CD14-positive monocyte (primary cell): ENCODE measurements at places on chromosomes 1 and 21.

DNA sequence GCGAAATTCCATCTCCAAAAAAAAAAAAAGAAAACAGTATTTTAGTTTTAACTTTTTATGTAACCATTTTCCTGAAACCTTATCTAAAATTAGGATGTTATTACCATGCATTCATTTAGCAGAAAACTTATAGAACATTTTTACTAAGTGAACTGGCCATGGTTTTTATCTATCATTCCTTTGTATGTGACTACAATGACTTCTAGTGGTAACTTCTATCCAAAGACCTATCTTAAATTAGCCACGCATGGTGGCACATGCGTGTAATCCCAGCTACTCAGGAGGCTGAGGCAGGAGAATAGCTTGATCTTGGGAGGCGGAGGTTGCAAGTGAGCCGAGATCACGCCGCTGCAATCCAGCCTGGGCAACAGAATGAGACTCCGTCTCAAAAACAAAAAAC, 11.4 kb downstream of the GGPS1 start:
- DNase-seq: no peak

GRCh38 chr1:216576234-216576937, 146.8 kb downstream of the ESRRG start:
- no peak for DNase-seq

DNA sequence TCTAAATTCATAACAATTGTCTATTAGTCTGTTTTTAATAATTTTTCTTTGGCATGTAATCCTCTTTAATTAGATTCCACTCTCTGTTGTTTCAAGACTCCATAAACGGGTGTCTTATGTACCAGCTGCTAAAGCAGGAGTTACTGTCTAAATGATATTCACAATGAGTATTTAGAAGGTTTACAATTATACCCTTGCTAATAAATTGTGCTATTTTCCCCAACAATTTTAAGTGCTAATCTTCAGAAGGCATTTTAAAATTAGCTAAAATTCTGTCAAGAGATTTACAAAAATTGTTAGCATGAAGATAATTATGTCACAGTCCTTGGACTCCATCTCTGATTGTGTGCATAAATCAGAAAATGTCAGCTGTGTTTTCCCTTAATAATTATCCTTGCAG, 83.7 kb downstream of the DPYD start:
- no peak for DNase-seq

GRCh38 chr1:237713916-237714315, 176.8 kb downstream of the ZP4 start:
- DNase-seq: no peak

DNA sequence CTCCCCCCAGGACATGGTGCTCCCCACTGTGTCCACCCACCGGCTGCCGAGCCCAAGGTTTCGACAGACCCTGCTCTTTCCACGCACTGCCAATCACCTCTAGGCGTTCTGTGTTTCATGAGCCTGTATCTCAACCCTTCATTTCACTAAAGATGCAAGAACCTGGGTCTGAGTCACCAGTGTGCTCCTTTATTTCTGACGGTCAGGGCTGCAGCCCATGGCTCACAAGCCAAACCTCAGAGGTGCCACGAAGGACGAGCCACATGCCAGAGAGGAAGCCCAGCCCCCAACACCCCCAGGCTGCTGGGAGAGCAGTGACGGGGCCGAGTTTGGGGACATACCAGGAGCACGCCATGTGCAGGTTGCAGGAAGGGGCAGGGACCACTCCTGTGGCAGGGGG, 79.2 kb upstream of the ARHGEF16 start:
- no peak for DNase-seq

GRCh38 chr1:181936269-181936668, 125.2 kb downstream of the ZNF648 start:
- DNase-seq: no peak

DNA sequence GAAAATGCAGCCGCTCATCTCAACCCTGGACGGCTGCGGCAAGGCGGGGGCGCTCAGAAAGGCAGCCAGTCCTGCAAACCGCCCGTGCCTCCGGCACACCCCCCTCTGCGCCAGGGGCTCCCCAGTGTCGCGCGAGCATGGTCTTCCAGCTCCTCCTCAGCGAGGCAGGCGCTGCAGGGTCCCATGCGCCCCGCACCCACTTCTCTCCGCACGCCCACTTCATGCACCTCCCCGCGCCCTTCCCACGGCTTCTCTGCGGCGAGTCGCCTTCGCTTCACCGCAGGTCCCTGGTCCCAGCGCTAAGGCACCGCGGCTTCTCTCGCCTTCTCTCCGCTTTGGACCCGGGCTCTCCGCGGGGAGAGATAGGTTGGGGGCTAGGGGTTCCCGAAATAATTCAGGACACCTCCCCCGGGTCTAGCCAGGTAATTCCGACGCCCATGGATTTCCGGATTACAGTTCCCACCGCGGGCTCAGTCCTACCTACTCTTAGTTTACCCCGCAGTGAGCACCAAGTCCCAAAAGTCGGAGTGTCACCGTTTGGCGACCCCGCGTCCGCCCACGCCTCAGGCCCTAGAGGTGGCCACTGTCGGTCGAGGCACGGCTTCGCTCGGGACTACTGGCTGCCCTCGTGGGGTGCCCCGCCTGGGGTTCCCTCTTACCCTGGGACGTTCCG, 67.5 kb downstream of the SYT2 start:
- no peak for DNase-seq

DNA sequence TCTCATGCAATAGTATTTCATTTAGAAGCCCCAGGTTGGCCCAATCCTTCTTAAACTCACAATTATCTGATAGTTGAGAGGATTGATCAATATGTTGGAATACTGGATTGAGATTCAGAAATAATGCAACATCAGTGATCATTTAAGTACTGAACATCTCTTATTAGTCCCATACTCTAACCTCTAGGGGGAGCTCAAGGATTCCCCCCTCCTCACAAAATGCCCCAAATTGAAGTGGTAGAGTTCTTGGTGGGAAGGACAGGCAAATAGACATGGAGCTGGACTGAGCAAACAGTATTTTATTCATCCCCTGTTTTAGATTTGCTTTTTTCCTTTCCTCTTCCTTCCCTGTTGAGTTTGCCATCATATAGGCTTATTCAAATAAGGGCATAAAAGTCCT, 62.8 kb downstream of the NGF start:
- no peak for DNase-seq

DNA sequence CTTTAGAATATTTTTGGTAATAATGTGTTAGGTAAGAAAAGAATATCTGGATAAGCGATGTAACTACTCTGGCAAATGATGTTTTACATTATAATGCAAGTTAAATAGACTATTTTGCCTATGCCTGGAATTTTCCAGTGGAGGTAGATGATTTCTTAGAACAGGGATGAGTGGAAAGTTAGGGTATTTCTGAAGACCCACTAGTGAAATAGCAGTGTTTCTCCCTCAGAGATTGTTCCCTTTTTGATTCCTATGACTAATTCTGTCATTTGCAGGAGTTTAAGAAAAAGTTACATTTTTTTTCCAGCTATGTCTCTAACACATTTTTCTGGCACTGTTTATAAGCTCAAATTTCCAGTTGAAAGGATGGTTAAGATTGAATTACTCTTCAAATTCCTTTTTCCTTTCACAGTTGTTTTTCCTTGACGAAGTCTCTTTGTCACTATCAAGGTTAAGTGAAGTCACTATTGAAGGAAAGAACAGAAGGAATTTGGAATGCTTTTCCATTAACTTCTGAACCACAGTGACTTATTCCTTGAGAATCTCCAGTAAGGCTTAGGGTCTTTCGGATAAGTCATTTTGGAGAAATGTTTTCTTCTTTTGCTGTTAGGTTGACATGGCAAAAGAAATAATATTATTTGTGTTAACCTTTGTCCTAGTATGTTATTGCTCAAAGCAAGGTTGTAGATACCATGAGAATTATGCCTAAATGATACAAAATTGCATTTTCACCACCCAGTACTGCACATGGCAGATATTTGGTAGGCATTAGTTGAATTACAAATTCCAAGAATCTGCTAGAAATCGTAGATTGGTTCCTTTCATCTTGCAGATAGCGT, 42.9 kb upstream of the ZNF326 start:
- DNase-seq: no peak

DNA sequence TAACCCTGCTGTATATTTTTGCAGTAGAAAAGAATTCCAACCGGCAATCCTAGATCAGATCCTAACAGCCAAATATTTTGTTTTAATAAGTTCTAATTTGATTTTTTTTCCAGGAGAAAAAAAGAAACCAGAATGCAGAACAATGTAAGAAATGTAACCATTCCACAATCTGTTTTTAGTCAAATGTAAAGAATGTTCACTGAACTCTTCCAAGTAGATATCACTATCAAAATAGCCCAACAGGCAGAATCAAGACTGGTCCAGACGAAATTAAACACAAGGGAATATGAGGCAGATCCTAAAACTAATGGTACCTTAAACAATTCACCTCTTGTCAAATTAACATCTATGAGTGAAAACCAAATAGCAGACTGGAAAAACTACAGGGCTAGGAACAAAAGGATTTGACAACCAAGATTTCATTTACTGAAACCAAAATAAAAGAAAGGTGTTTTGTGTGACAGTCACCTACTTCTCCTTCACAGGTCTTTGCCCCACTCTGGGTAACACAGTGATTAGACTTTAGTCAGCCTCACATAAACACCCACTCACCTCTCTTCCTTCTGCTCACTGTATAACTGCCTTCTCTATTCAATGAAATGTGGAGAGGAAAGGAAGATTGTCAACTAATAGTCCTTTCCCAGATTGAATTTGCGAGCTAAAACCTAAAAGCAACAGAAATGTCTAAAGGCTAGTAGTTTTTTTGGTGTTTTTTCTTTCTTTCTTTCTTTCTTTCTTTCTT, 137.9 kb downstream of the FAF1 start:
- no peak for DNase-seq

DNA sequence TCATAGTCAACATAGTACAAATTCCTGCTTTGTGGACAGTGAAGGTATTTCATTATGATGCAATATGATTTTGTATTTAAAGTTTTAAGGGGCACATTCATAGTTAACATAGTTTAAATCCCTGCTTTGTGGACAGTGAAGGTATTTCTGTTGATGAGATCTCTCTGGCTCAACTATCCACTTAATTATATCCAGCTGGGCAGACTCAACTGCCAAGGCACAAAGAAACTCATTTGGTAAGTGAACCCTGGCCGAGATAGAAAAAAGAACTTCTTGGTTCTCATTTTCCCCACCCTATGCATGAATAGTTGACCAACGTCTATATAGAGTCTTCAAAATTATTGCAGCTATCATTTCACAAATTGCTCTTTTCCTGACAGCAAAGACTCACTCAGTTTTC, 1194.6 kb downstream of the NCAM2 start:
- no peak for DNase-seq

DNA sequence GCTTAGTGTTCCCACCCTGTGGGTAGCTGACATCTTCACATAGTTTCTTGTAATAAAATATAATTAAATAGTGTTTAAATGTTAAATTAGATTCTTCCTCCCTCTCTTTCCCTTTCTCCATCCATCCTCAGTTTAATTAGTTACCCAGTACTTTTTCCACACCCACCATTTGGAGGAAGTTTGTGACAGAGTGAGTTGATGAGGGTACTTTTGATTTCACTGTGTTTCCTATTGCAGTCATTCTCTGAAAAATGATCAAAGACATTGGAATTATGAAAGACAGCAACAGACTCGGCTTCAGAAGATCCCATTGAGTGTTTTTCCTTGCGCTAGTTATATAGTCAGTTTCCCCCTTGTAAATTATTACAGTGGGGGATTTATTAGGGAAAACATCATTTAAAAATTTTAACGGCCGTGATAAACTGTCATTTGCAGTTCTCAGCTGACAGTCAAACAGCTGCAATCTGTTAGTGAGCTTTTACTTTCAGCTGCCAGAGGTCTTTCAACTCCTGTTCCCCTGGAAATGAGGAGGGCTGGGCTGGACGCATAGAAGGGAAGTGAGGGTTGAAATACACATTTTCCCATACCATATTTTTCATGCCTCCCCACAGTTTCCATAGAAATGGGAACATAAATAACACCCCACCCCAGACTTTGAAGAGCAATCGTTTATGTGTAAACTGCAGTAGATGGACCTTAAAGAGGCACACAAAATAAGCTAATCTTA, 61.3 kb upstream of the CACYBP start:
- DNase-seq: peak; percentile 45

DNA sequence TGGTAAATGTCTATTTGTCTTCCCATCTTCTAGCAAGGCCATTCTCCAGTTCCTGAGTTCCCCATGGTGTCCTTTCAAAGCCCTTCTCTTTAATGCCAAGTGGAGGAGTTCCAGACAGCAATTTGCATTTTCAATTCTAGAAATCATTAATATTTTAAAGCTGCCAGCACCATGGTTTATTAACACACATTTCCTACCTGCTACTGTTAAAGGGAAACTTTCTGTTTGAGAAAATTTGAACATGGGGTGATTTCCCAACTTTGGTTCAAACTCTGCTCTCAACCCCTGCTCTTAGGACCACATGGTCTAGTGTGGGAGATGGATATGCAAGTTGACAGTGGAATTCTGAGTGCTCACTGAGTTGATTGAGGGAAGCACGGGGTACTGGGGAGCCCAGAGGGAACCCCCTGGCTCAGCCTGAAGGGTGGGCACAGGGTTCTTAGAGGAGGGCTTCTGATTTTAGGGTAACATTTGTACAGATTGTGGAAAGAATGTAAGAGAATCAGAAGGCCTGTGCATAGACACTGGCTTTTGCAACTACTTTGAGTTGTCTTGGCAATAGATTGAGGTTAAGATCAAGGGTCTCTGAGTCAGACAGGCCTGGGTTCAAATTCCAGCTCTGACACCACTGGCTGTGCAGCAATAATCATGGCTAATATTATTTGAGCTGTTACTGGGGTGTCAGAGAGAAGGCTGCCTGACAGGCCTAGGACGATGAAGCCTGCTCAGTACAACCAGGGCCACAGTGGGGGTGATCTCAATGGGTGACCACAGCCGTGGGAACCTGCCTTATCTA, 97.8 kb downstream of the BEND5 start:
- DNase-seq: no peak

DNA sequence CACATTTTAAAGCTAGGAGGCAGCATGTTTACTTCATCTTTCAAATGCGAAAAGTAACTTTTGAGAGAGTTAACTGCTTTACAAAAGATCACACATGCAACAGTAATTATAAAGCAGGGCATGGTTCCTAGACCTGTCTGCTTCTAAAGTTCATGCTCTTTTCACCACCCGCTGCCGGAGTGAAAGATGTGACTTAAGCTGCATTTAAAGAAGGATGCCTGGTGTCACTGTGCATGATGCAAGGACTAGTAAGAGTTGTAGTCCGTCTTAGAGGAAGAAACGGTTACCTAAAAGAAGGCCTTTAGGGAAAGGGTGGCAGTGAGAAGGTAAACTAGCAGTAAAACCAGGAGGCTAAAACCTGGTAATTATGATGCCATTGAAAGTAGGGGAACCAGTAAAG, 1689.1 kb downstream of the KCNT2 start:
- no peak for DNase-seq

DNA sequence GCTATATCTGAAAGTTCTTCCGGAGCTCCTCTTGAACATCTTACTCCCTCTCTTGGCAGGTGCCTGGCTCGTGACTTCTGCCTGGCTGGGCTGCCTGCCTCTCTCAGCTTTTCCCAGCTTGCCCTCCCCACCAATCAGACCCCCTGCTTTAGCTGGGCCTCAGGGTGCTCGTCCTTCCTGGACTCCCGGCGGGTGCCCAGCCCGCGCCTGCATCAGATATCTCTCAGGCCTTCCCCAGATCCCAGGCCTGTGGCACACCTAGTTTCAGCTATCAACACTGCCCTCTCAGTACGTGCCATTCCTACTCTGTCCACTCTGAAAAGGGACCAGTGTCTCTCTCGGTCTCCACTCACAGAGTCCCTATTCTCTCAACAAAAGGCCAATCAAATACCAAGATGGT, 96.5 kb upstream of the CLDN14 start:
- no peak for DNase-seq

- no peak for DNase-seq
Observed at GRCh38 chr1:231636157-231636556, 9.6 kb downstream of the DISC1 start.
